ENCODE measurements at places on chromosomes 6 and 20. TPM values are rescaled to one million over a fixed set of nuclear protein-coding genes. Genes with fewer than 3 reads are reported as not detected.

The VAPB gene
- 30.8 TPM for total RNA-seq

DNA sequence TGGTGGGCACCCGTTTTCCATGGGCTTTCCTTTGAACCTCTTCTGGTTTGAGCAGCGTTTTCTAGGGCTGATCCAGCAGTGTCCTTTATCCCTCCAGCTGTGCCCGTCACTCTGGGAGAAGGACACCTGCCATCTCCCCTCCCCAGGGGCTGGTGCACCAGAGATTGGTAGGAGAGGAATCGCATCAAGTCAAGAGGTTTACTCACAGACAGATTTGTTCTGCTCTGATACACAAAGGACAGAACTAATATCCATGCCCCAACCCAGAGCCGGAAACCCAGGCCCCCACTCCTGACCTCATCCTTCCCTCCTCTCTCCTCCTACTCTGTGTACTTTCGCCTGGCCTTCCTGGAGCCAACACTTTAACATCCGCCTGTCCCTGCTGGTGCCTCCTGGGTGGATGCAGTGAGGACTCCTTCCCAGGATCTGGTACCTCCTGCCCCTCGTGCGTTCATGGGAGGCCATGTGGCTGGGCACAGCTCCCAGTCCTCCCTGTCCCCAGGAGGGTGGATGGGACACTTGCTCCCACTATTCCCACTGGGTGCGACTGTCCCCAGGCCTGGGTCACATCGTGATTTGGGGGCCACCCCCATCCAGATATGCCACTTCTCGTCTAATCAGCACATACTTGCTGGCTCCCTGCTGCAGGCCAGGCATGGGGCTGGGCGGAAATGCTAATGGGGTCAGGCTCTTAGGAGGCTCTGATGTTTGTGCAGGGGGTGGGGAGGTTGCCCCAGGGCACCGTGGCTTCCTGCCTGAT is 286.3 kb downstream of the CDH4 start:
- no peak for DNase-seq

DNA sequence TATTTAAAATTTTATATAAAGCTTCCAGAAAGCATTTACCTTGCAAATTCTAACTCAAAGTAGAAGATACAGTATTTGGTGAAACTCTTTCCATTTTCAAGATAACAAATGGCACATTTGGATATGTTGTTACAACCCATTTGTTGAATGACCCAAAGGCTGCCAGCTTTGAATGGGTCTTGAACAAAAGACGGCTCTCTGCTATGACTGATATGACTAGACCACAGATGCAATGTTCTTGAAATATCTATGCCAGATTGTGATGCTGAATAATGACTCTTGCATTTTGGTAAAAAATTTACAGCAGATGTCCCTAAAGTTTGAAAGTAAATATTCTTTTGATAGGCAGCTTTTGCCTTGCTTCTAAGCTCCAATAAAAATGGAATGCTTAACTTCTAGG is 99.6 kb downstream of the HTR1B start:
- DNase-seq, result no peak

DNA sequence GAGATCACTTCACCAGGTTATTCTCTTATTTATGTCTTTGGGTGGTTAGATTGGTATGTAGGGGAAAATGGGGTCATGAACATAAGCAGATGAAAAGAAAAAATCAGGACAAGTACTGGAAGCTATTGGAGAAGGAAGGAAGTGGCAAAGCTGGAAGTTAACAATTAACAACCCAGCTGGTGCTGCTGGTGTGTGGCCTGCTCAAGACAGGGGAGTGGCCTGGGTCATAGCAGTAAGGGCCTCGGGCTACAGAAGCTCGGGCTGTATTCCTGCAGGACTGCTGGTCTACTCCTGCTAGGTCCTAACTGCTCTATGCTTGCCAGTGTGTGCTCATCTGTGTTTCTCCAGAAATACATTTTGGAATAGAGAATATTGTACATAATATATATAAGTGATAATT is 19.6 kb downstream of the MYLIP start:
- peak; percentile 73 for DNase-seq

GRCh38 chr6:13453771-13454251 is 33.6 kb downstream of the GFOD1 start:
- no peak for DNase-seq
